ENCODE measurements at places on chromosomes 7 and 10.
A peak's percentile ranks its signal among the peaks of the same experiment; 100 is the strongest.

- no peak for DNase-seq
Observed at GRCh38 chr7:40331915-40332314, 197.1 kb downstream of the SUGCT start.

DNA sequence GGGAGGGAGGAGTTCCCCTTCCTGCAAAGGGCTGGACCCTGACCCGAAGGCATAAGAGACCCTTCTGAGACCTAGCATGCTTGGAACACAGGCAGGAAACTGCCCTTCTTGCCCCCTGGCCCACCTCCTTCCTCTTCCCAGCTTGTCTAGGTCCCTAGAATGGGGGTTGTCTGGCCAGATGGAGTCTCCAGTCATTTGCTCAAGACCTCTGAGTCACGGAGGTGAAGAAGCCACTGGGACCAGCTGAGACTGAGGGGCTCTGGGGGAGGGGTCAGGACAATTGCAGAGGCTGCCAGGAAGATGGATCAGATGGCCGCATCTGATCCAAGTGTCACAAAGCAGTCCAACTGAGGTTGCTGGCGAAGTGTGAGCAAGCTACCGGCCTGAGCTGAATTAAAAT lies 46.2 kb downstream of the COL13A1 start:
- no peak for DNase-seq

- peak; percentile 89 for DNase-seq
Observed at GRCh38 chr10:89553064-89553734, 17.8 kb upstream of the SLC16A12 start.

DNA sequence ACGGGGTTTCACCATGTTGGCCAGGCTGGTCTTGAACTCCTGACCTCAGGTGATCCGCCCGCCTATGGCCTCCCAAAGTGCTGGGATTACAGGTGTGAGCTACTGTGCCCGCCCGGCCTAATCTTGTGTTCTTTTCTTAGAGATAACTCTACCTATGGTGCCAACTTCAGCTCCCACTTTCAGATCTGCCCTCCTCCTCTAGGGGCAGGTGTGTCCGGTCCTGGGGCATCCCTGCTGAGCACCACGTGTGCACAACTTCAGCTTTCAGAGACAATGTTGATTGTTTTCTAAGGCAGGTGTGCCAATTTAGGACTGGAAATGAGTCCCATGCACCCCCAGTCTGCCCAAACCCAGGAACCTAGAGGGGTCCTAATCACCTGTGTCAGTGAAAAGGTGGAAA lies 18.5 kb upstream of the FXYD4 start:
- DNase-seq, result no peak

- DNase-seq, result no peak
Observed at GRCh38 chr7:106692450-106693051, 31.6 kb upstream of the CCDC71L start.

DNA sequence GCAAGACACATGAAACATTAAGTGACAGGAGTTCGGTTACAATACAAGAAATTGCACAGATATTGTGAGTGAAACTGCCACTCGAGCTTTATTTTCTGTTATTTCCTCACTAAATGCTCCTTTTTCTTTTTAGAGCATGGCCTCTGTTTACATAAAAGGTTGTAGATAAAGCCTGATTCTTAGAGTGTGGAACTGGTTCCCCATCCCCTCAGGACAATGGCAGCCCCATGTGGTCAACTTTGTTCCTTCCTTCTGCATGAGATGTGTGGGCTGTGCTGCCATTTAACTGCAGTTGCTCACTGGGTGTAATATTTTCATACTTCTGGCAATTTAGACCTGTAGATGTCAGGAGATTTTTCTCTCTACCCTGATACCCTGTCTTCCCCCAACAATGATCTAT lies 70.2 kb downstream of the LRGUK start:
- DNase-seq, result no peak

GRCh38 chr7:10767771-10768170 lies 205.9 kb upstream of the PHF14 start:
- DNase-seq, result no peak

DNA sequence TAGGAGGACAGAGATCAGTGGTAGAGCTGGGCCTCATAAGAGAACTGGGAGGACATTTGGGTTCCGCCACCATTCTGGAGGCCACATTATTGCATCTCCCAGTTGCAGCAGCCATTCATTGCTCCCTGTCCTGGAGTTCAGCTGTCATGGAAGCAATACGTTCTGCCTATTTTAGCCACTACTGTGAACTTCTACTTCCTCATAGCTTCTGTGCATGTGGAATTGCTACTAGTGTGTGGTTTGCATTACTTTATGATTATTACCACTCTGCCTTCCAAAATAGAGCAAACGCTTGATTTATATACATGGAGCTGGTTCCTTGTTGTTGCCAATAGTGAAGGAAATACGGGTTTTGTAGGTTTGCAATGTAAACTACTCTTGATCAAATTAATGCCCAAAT lies 47.2 kb upstream of the PLPP4 start:
- no peak for DNase-seq

DNA sequence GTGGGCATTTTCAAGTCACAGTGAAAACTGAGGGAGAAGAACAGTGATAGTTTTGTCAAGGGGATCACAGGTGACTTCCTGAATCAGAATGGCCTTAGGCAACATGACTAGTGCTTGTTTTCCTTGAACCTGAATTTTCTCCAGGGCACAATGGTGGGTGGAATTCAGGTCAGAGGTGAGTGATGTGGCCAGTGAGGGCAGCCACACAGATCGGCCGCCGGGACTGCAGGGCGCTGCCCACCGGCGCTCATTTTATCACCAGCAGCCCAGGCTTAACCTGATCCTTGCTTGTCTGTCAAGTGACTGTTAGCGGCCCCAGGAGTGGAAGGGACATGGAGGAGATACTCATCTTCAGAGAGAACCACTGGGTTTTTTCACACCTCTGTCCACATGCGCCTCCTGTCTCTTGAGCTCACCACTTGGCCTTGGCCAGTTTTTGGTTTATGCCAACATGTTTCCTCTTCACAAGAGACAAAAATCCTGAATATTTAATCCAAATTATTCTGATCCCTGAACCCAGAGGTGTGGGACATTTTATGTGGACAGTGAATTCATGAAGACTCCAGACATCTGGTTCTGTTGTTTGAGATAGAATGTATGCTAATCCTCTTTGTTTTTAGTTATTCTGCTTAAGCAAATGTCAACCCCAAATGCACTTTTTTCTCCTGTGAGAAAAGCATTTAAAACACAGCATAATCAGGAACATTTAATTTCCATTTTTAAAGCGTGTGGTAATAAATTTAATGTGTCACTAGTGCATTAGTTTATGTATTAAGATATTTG lies 108.7 kb downstream of the DOCK1 start:
- no peak for DNase-seq

DNA sequence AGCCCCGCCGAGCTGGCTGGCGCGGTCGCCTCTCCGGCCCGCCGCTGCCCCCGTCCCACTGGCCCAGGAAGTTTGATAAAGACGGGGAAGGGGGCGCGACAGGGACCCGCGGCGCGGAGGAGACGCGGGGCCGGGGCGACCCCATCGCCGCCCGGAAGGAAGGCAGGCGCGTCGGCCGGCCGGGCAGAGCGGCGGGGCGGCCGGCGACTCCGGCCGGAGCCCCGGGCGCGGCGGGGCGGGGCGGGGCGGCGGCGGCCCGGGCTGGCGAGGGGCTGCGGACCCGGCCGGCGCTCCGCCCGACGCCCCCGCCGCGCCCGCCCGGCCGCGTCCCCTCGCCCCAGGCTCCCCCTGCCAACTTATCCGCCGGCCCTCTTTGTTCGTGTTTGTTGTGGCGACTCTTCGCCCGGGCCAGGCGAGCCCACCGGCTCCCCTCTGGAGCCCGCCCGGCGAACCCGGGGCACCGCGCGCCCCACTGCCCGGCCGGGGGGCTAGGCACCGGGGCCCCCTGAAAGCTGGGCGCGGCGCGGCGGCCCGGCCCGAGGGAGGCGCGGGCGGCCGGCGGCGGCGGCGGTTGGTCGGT lies 571 bp downstream of the KDM7A start:
- DNase-seq, result no peak

DNA sequence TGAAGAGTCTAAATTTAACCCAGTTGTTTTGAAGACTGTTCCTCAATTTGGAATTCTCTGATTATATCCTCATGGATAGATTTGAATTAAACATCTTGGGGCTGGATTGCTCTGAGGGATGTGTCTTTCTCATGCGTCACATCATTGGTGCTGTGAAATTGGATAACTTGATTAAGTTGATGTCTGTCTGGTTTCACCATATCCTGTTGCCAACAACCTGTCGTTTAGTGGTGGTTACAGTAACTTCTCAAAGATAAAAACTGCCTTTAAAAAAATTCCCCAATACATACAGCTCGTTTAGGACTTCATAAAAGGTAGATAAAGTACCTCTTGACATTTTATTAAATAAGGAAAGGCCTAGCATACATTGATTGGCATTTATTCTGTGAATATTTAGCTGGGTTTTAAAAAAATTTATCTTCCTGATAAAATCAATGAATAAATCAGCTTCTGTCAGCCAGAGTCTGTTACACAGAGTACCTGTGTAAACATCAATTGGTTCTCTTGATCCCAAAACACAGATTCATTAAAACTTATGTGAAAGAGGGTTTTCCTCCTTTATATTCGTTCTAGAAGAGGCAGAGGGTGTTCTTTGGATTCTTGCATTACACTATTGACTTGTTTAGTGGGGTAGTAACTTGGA lies 10.5 kb downstream of the CRCP start:
- DNase-seq, result no peak

GRCh38 chr7:22332461-22332870 lies 24.5 kb downstream of the RAPGEF5 start:
- no peak for DNase-seq

DNA sequence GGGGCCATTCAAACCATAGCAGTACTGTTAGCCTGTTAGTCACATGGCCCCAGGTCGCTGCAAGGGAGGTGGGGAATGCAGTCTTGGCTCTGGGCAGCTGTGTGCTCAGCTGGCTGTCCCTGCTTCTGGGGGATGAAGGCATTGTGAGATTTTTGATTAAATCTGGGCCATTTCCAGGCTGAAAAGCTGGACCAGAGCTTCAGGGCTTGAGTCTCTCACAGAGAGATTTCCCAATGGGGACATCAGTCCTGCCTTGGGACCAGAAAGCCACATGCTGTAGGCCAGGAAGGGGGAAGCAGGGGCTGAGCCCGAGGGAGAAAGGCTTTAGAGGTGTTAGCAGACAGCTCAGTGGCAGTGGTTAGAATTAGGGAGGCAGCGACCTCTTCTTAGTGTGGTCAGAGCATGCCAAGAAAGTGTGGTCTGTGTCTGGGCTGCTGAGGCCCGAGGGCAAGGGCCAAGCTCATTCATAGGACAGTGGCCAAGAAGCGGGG lies 33.6 kb downstream of the PALD1 start:
- DNase-seq, result no peak

All from fibroblast of skin of left biceps (primary cell).